Left ventricle myocardium inferior (tissue), 1 donor: ENCODE measurements at places on chromosomes 11 and 22. TPM values are rescaled to one million over a fixed set of nuclear protein-coding genes. Genes with fewer than 3 reads are reported as not detected.

GRCh38 chr11:26936109-26936508, 57.8 kb upstream of the FIBIN start:
- DNase-seq = no peak

GRCh38 chr11:43242401-43242800, 69.4 kb upstream of the API5 start:
- DNase-seq = no peak

GRCh38 chr11:17293311-17293710, 16.8 kb downstream of the NUCB2 start:
- no peak for DNase-seq

DNA sequence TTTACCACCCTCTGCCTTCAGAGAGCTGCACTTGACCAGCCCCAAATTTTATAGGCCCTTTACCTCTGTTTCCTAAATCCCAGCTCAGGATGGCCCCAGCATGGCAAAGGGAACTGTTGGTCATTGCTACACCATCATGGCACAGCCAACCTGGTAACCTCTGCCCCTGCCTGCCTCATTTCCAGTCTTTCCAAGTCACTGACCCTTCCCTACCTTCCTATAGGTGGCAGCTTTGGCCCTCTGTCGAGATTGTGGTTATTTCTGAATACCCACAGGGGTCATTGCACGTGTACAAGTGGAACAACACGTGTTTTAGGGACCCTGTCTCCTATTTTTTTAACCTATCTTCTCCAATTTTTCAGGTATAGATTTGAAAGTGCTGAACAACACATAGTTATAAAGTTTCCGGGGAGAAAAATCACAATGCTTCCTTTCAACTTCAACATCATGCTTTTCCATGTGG, 2.8 kb downstream of the GALNT18 start:
- DNase-seq = no peak

DNA sequence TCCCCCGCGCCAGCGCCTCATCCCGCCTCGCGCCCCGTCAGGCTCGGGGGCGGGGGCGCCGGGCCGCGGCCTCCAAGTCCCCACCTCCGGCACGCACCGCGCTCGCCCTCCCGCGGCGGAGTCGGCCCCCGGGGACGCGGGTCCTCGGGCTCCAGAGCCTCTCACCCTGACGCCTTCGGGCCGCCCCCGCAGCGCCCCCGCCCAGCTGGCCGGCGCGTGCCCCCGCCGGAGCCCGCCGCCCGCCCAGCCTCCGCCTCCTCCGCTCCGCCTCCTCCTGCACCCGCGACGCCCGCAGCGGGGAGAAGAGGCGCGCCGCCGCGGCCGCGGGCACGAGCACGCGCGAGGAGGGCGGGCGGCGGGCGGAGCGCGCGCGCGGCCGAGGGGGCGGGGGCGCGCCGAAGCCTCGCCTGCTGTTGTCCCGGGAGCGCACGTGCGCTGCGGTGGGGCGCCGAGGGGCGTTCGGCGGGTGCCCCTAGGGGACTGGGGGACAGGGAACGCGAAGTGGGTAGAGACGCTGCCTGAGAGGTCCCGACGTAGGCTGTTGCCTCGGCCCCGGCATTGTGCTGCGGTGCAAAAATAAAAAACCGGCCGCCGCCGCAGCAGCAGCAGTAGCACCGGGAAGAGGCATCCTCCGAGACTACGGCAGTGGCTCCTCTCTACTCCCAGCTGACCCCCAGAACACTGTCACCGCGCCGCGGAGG, 87.4 kb upstream of the ARHGAP32 start:
- DNase-seq = peak; percentile 85

PANX3 gene
- total RNA-seq = not detected

UBQLN3 gene
- total RNA-seq = 0.14 TPM

SLC17A6 gene
- not detected for total RNA-seq
